ENCODE measurements at places on chromosomes 5 and 9. TPM values are rescaled to one million over a fixed set of nuclear protein-coding genes. Genes with fewer than 3 reads are reported as not detected.

GRCh38 chr5:96294884-96295202, 138.2 kb downstream of the PCSK1 start:
- no peak for DNase-seq

- DNase-seq: no peak
Measured at GRCh38 chr5:367358-368130, 46.0 kb downstream of the AHRR start.

- DNase-seq: no peak
Measured at GRCh38 chr5:18010053-18010452, 375.8 kb downstream of the TAF11L14 start.

DNA sequence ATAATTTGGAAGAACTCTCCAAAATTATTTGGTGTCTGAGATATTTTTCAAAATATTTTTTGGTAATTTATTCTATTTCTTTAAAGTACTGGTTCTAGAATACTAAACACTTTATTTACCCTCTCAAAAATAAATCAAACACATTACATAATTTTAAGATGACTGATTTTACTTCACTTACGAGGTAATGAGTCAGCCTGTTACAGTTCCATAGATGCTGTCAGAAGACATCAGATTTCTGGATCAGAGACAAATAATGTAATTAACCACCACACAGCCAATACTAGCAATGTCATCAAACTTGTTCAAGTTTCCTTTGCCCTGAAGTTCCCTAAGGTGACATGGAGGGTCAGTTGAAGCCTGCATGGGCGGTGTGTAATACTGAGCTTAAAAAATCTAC, 106.1 kb upstream of the CDH9 start:
- no peak for DNase-seq

DNA sequence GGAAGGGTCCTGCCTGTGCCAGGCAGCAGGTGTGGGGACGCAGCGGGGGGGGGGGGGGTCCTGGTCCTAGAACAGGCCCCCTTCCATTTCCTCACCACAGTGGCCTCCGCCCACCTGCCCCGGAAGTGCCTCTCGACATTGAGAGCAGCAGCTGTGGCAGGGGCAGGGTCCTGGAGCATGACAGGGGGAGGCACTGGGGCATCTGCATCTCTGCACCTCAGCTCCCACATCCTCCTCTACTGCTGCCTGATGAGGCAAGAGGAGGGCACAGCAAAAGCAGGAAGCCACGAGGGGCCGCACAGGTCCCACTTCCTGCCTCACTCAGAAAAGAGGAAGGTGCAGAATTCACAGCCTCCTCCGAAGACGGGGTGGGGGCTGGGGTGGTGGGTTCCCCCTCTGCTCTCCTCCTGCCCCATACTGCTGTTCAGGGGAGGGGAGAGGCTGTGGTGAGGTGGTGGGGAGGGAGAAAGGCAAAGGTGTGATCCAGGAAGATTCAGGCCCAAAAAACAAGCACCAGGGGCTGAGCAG, 14.8 kb downstream of the AKNA start:
- no peak for DNase-seq

GRCh38 chr5:171543148-171543815, 123.8 kb downstream of the FGF18 start:
- no peak for DNase-seq

- DNase-seq: no peak
Measured at GRCh38 chr9:98995971-98996504, 52.3 kb downstream of the COL15A1 start.

DNA sequence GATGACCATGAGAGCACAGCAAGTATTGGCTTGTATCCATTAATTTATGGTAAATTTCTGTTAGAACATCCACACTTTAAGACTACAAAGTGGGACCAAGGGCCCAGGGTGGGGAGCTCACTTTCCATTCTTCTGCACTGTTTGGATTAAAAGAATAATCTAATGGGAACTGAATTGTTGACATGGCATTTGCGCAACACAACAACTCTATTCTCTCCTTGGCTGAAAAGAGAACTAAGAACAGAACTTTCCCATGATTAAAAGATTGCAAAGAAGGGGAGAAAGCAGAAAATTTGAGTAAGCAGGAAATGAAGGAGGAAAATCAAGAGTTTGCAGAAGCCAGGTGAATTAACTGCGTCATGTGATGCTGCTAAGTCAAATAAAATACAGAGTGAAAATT, 143.4 kb downstream of the HINT1 start:
- DNase-seq: no peak

DNA sequence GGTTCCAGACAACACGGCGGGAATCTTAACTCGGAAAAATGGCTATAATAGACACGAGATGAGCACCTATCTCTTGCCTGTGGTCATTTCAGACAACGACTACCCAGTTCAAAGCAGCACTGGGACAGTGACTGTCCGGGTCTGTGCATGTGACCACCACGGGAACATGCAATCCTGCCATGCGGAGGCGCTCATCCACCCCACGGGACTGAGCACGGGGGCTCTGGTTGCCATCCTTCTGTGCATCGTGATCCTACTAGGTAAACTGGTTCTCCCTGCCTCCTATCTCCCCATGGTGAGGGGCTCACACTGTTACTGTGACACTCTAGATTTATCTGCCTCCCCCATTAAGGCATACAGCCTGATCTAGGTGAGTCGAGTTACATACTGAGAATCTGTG, 124.2 kb downstream of the CDH6 start:
- DNase-seq: no peak

- DNase-seq: no peak
Measured at GRCh38 chr9:127397646-127398274, 791 bp downstream of the SLC2A8 start.

- DNase-seq: no peak
Measured at GRCh38 chr5:95864944-95865504, 42.5 kb upstream of the GLRX start.

GRCh38 chr5:154300207-154300883, 109.8 kb downstream of the GALNT10 start:
- no peak for DNase-seq

DNA sequence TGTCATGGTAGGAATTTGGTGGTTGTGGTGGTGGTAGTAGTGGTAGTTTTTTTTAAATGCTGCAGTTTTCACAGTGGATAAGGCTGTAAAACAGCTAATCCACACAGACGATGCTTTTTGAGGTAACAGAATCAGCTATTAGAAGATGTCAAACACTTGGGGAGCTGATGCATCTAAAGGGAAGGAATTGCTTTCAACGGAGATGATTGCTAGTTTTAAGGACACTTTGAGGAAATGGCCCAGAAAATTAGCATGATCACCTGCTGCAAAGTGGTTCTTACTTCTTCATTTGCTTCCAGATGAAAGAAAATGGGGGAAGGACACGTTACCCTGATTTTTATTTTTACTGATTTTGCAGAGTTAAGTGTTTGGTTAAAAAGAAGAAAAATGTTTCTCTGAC, 178.2 kb upstream of the ATP10B start:
- DNase-seq: no peak

GRCh38 chr9:137480686-137481683, 21.9 kb upstream of the NSMF start:
- no peak for DNase-seq

- peak; percentile 65 for DNase-seq
Measured at GRCh38 chr9:114156657-114157421, 1.5 kb downstream of the COL27A1 start.

- DNase-seq: no peak
Measured at GRCh38 chr5:148403344-148403743, 19.6 kb downstream of the FBXO38 start.

DNA sequence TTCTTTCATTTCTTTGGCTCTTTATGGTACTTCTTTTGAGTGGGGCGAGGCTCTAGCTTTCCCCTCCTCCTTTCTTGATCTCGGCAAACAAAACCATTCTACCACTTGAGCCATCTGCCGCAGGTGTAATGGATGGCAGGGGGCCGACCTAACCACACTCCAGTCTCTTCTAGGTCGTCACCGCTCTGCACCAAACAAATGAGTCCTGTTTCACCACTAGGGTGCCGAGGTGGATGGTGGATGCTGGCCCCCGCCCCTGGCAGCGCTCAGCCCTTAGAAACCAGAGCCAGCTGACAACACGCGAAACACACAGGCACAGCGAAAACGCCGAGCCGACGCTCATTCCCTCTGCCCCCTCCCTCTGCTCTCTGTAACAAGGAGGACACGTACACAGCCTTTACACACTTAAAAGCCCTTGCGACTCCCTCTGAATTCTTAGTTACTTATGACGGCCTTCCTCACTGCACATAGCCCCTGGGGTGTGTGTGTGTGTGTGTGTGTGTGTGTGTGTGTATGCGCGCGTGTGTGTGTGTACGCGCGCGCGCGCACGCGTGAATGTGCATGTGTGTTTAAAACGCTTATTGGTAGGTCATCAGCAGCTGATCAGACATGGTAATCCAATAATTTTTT, 199.4 kb downstream of the MEF2C start:
- peak; percentile 89 for DNase-seq

DNA sequence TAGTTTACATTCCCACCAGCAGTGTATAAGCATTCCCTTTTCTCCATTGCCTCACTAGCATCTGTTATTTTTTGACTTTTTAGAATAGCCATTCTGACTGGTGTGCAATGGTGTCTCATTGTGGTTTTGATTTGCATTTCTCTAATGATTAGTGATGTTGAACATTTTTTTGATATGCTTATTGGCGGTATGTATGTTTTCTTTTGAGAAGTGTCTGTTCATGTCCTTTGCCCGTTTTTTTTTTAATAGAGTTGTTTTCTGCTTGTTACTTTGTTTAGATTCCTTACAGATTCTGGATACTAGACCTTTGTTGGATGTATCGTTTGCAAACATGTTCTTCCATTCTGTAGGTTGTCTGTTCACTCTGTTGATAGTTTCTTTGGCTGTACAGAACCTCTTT, 25.3 kb downstream of the NIPBL start:
- DNase-seq: no peak

DNA sequence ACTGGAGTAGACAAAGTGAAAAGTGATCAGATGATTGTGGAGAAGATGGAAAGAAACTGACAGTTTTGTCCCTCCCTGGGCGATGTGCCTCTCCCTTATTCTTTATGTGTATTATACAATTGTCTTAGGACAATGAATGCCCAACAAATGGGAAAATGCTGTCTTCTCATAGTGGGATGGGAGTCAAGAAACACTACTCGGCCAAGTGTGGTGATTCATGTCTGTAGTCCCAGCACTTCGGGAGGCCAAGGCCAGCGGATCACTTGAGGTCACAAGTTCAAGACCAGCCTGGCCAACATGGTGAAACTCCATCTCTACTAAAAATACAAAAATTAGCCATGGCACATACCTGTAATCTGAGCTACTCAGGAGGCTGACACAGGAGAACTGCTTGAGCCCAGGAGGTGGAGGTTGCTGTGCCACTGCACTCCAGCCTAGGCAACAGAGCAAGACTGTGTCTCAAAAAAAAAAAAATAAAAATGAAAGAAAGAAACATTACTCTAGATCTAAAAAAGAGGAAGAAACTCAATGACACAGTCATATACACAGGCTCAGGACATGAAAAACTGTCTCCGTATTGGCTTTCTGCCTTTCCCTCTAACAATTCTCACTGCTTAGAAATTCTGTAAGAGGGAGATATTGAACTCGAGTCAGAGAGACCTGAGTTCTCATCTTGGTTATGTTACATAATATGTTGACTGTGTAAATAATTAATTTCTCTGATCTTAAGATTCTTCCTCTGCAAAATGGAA, 67.9 kb upstream of the TARS1 start:
- DNase-seq: no peak

DNA sequence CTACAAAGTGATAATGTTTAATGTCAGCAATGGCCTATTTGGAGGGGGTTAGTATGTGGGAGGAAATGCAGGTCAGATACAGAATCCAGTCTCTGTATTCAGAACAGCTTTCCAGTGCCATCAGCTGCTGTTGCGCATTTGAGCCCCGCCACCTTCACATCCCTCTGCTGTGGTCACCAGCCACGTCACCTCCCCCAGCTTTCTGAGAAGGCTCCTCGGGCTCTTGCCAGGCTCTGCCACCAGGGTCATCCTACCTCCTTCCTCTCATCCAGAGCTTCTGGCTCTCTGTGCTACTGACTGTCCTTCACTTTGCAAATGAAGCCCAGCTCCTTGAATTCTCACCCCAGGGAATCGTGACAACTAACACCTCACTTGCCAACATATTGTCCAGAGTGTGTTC, 138.8 kb downstream of the PIK3R1 start:
- DNase-seq: no peak

DNA sequence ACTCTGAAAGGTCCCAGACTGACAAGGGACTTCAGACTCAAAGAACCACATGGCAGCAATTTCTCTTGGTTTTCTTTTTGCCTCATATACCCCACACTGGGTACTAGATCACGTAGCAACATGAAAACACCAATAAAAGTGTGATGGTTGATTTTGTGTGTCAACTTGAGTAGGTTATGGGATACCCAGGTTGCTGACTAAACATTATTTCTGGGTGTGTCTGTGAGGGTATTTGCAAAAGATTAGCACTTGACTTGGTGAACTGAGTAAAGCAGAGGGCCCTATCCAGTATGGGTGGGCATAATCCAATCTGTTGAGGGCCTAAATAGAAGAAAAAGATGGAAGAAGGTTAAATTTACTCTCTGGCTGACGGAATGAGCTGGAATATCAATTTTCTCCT, 53.8 kb upstream of the ZNF618 start:
- no peak for DNase-seq

DNA sequence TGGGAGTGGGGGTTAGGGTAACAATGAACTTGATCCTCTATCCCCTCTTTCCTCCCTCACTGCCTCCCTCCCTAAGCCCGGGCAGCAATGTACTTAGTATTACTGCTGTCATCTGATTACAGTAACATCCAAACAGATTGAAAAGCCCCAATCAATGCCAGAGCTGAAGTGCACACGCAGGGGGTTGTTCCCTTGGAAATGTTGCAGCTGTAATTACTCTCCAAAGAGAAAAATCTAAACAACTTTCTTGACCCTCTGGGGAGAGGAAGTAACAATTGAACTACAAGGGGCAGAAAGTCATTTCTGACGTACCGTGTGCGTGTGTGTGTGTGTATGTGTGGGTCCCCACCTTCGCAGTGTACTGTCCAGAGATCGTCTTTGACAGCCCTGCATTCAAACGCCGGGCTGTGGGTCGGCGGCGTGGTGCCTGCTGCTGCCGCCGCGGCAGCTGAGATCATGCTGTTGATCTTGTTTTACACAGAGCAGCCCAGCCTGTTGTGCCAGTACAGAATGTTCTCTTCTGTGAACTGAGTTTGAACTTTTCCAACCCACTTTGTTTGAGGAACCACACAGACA, 66.0 kb upstream of the KLF9 start:
- peak; percentile 44 for DNase-seq

TMOD1 gene
- 5.4 TPM for total RNA-seq

UGT3A1 gene
- not detected for total RNA-seq

PCDHGA1 gene
- 5.2 TPM for total RNA-seq

PCDHB10 gene
- 15.6 TPM for total RNA-seq

EMB gene
- 7.9 TPM for total RNA-seq

HSPA4 gene
- total RNA-seq: 86.4 TPM

POLE3 gene
- 28.4 TPM for total RNA-seq

CFAP90 gene
- 2.7 TPM for total RNA-seq

FOXD4L3 gene
- total RNA-seq: not detected

PCDHB6 gene
- 3.7 TPM for total RNA-seq

ACSL6 gene
- total RNA-seq: 55.9 TPM

ZNF367 gene
- total RNA-seq: 8.3 TPM

TRIO gene
- 422 TPM for total RNA-seq

MCC gene
- total RNA-seq: 61.1 TPM

NUTM2F gene
- not detected for total RNA-seq

LCN9 gene
- not detected for total RNA-seq

All from cerebellum (tissue), 4 donors.